Cerebellar nuclear complex (tissue), 1 donor: ENCODE measurements at places on chromosomes 13 and 19.
A peak's percentile ranks its signal among the peaks of the same experiment; 100 is the strongest.

DNA sequence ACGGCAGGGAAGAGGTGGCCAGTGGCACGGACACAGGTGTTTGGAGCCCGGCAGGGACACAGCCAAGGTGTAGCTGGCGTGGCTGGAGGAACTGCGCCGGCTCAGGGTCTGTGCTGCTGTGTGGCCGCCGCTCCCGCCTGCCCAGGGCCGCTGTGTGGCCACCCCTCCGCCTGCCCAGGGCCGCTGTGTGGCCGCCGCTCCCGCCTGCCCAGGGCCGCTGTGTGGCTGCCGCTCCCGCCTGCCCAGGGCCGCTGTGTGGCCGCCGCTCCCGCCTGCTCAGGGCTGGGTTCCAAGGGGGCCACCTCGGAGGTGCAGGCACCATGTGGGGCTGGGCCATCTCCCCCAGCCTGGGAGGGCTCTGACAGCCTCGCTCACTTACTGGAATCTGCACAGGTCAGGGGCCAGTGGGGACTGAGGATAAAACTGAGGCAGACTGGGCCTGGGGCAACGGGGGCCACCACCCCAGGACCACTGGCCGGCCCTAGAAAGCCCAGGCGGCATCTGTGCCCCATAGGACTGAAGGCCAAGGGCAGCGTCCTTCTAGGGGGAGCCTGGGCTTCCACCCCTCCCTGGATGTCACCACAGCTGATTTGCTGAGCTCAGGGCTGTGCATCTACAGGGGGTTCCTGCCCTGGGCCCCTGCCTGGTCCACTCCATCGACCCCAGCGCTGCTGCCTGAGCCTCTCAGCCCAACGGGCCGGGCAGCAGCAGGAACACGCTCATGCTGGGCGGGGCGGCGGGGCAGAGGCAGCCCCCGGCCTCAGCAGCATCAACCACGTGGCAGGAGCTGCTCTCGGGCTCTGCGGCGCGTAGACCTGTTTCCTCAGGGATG is 21.5 kb downstream of the C13orf46 start:
- no peak for DNase-seq

DNA sequence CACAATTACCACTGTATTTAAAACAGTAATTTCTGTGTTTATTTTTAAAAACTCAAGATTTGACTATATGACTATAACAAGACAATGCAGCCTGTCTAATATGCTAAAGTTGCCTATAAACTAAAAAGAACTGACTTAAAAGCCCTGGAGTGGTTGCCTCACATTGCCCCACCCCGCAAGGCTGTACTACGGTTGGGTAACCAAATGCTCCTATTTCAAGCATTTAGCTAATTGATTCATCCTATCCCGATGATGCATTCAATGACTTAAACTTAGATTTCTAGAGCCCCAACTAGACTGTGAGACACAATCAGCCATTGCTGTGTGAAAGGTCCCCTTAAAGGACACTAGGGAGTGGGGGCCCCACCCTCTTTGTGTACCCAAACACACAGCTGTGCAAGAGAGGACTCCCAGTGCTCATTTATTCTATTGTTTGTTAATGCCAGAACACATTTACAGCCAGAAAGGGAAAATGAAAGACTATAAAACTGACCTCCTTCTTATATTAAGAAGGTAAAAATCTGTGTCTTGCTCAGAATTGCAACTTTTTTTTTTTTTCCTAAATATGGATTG is 66.9 kb downstream of the MIPEP start:
- no peak for DNase-seq

DNA sequence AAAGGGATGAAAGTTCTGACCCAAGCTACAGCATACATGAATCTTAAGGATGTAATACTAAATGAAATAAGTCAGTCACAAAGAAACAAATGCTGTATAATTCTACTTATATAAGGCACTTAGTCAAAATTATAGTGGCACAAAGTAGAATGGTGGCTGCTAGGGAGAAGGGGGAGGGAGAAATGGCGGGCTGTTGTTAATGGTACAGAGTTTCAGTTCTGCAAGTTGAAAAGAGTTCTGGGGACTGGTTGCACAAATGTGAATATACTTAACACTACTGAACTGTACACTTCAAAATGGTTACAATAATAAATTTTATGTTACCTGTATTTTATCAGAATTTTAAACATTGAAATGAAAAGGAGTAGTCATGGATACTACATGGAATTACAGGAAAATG is 48.9 kb upstream of the CLDN10 start:
- no peak for DNase-seq

- DNase-seq, result no peak
These were observed 6.5 kb upstream of the LATS2 start for GRCh38 chr13:21067848-21068247.

DNA sequence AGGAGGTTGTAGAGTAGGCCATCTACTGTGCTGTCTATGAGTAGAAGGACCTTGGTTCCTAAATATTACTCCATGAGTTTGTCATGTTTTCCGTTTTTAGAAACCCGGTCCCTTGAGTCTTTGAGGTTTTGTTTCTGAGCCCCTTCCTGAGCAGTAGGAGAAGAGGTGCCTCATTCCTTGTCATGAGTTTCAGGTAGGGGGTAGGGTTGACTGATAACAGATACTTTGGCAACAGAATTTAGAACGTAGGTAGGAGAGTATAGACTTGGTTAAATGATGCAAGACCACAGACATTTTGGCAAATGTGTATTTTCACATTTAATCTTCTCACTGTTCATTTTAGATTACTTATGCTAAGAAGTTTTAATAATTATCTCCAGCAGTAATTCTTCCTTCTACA is 24.6 kb downstream of the LMO7 start:
- no peak for DNase-seq

- no peak for DNase-seq
These were observed 36.4 kb upstream of the IGFL4 start for GRCh38 chr19:46076951-46077814.

DNA sequence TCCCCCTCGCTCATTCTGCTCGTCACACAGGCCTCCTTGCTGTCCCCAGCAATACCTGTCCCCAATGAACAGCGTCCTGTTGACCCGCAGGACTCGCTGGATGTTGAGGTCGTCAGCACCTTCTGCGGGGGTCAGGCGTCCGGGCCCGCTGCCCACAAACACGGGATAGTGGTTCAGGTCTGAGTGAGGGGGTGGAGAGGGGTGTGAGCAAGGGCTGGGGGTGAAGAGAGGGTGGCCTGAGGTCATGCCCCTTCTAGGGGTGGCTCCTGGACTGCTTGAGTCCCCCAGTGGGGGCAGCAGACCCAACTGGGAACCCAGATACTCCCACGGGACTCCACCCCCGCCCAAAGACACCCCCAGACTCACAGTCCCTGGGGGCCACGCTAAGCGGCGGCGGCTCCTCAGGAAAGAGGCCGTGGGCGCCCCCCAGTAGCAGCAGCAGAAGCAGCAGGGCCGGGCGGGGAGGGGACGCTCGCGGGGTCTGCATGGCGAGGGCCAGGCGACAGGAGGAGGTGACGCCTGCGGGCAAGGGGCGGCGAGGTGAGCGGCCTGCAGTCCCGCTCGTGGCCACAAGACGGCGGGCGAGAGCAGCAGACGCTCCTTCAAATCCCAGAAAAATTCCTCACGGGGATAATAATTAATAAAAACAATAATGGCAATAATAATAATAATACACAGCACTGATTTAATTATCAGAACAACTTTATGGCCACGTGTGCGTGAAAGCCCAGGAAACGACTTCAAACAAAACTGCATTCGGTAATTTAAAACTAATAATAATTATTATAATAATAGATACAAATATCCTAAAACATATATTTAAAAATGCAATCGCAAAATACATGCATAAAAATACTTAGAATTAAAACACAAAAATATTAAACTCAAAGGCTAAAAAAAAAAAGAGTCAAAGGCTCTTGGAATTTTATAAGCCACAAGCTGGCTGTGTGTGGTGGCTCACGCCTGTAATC is 1.2 kb downstream of the SEMA6B start:
- DNase-seq, result no peak

DNA sequence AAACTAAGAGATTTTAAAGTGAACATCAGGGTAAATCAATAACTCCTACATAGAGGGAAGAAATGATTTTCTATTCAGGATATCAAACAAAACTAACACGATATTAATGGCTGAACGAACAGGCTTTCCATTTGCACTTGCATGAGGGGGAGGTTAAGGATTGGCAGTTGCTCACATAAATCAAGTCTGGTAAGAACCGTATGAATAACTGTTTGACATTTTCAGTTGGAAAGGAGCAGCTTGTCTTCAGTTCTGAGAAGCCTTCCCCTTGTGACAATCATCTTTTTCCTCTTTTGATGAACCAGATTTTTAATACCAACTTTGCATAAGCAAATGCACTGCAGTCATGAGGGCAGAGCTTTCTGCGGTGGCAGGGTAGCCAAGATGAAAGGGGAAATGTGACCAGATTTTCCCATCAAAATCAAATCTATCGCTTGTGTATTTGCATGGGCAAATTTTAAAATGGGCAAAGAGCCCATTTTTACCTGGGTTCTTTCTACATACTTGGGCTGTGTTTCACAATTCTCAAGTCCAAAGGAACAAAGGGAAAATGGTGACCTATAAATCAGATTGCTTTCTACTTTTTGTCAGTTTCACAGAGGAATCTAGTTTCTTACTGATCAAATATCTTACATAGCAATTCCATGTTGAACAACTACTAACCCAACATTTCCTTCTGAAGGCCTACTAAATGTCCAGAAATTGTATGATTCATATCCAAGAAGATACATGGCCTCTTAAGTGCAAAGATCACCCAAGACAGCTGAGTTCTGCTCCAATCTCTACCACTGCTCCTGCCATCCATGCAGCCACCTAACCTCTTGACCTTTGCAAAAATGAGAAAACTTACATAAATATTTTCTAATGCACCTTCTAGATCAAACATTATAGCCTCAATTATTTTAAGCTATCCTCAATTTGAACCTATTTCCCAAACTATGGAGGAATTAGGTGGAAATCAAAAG is 249.6 kb downstream of the OXGR1 start:
- DNase-seq, result no peak

DNA sequence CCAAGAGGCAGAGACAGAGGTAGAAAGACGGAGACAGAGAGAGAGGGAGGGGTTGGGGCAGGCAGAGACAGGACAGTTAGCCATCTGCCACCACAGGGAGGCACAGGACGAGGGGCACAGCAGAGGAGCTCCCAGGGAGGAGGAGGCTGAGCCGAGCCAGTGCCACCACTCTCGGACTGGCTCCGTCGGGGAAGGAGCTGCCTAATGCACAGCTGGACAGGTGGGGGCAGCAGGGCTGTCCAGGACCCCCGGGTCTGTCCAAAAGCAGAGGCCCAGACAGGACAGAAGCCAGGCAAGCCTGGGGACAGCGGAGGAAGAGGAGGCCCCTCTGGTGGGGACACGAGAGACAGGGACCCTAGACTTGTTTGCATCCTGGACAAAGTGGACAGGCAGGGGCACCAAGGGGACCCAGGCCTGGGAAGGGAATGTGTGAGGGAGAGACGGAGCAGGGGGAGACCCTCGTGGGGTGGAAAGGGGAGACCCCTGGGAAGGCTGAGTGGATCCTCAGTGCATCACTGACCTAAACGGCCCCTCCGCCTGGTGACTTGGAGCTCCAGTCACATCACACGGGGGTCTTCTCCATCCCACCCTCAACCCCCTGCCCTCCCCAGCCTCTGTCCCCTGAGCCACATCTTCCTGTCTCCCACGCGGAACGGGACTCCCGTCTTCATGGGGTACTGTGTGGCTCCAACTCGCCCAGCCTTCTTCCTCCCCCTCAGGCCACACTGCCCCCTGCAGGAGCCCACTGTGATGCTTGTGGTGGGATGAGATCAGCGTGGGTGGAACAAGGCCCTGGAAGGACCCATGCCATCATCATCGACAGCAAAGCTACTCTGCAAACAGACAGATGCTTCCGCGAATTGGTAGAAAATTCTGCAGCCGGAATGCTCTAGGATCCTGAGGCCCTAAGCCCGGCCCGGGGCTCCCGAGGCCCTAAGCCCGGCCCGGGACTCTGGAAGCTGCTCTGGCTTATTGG is 915 bp downstream of the F10 start:
- DNase-seq, result no peak

- DNase-seq, result peak; percentile 36
These were observed at the start of gene ZNF8 for GRCh38 chr19:58278541-58279041. TSS of gene ZNF8 (plus strand) at chr19:58278955. CDS start at chr19:58279082, 127 bp downstream.

DNA sequence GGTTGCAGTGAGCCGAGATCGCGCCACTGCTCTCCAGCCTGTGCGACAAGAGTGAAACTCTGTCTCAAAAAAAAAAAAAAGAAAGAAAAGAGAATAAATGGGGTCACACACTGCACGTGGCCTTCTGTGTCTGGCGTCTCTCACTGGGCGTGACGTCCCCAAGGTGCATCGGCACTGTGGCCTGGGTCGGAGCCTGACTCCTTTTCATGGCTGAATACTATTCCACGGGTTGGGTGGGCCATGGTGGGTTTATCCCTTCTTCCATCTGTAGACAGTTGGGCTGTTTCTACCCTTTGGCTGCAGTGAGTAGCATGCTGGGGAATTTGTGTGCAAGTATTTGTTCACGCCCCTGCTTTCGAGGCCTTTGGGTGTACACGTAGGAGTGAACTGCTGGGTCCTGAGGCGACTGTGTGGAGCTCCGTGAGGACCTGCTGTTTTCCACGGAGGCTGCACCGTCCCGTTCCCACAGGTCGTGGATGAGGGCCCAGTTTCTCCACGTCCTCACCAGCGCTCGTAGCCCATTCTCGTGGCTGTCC is 8.3 kb upstream of the MISP start:
- no peak for DNase-seq

- DNase-seq, result no peak
These were observed 846 bp downstream of the TGFBR3L start for GRCh38 chr19:7915250-7916102.

- DNase-seq, result no peak
These were observed 16.1 kb upstream of the UPF1 start for GRCh38 chr19:18815673-18816072.

DNA sequence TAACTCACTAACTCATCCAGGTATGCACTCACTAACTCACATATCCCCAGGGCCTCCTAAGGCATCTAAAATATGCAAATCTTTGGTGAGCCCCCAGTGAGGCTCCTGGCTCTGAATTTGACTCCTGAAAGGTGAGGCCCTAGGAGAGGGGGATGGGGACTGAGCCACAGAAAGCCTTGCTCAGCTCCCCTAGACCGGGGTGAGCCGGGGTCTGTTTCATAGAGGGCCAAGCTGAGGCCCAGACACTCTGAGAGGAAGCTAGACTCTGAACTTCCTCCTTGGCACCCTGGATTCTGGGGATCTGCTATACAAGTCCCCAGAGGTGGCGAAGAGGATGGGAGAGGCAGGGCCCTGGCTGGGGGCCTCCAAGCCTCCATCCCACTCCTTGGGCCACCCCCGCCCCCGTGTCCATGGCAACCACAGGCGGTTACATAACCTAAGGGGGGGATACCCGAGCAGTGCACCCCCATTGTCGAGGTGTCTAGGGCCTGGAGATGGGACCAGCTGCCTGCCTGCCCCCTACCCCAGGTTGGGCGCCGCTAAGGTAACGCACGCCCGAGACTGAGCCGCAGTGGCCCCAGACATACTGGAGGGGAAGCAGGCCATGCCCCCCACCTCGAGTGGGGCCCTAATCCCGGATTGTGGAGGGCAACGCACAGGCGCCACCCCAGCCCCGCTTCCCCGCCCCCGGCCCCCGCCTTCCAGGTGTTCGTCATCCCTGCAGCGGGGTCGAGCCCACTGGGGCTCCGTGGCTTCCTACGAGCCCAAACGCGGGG is 646 bp downstream of the ABHD8 start:
- DNase-seq, result no peak

GRCh38 chr19:10815969-10816644 is 19.9 kb downstream of the TMED1 start:
- DNase-seq, result no peak
